ENCODE measurements at places on chromosomes 1 and 21. TPM values are rescaled to one million over a fixed set of nuclear protein-coding genes. Genes with fewer than 3 reads are reported as not detected.

Gene PBX1
- 56.7 TPM for total RNA-seq

Gene TINAGL1
- 154 TPM for total RNA-seq

Gene DNAH14
- 14.9 TPM for total RNA-seq

Gene C1orf94
- not detected for total RNA-seq

Gene OR2M4
- total RNA-seq = not detected

Gene ATP6V1G3
- not detected for total RNA-seq

Gene FCRLA
- total RNA-seq = 0.32 TPM

Gene FCRL1
- 1.4 TPM for total RNA-seq

Data from upper lobe of right lung (tissue), 1 donor.